ENCODE measurements at places on chromosomes 6 and 20. TPM values are rescaled to one million over a fixed set of nuclear protein-coding genes. Genes with fewer than 3 reads are reported as not detected.

GRCh38 chr20:15642676-15643075 is 930.6 kb downstream of the KIF16B start:
- no peak for DNase-seq
- H3K36me3 ChIP-seq = no peaks in the 10 kb centered on the region
- no peaks in the 10 kb centered on the region for H3K27me3 ChIP-seq
- no peak overlapping the region for H3K27ac ChIP-seq
- H3K4me3 ChIP-seq = no peak overlapping the region

- no peak for DNase-seq
- H3K27ac ChIP-seq = no peak overlapping the region
- peaks cover 3% of the 10 kb centered on the region for H3K4me1 ChIP-seq
- no peaks in the 10 kb centered on the region for H3K36me3 ChIP-seq
- peaks cover 5% of the 10 kb centered on the region for H3K27me3 ChIP-seq
Measured at GRCh38 chr6:13538084-13538483, 36.3 kb upstream of the SIRT5 start.

Gene MROH8
- 2.6 TPM for total RNA-seq

Gene ELOVL2
- not detected for total RNA-seq

Gene SYTL3
- total RNA-seq = 43.5 TPM

All from activated CD8-positive, alpha-beta T cell treated with anti-CD3 and anti-CD28 coated beads, Interleukin-2, amount 10 ng/mL, durations not matched to agents 7 days and 5 days (primary cell).